NCI-H446 (cell line): ENCODE measurements at places on chromosomes 3 and 15.
A peak's percentile ranks its signal among the peaks of the same experiment; 100 is the strongest.

- DNase-seq: no peak
These were observed 34.8 kb upstream of the FILIP1L start for GRCh38 chr3:100149130-100149529.

DNA sequence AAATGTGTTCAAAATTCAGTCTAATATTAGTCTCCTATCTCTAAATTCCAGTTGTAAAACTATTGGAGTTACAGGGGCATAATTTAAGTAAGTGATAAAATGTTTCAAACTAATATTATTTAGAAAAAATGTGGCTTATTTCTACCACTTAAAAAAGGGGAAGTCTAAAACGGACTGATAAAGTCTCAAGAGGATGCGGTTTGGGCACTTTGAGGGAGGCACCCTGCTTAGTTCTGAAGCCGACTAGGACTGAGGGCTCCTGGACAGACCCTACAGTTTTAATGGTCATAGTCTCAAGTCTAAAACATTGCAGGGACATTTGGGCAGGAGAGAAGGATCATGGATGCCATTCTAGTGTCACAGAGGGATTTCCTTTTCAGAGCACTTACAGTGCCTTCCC lies 566.3 kb downstream of the NR2F2 start:
- DNase-seq: no peak

DNA sequence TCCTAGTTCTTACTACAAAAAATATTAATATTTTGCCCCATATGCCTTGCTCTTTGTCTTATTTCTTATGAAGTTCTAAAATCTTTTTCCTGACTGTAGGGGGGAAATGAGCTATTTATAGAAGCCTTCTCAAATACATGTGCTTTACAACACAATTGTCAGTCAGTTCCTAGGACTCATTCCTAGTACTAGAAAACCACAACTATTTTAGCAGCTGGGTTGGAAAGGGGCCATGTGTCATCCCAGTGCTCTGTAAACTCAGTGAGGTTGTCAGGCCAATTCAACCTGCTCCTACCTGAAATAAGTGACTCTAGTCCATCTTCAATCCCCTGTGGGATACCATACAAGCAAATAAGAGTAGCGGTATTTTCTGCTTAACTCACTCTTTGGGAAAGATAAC lies 153.8 kb downstream of the ULK4 start:
- no peak for DNase-seq

- no peak for DNase-seq
These were observed 330.7 kb downstream of the FHIT start for GRCh38 chr3:60920519-60920918.

GRCh38 chr15:85329561-85330422 lies 50.6 kb upstream of the AKAP13 start:
- DNase-seq: no peak

DNA sequence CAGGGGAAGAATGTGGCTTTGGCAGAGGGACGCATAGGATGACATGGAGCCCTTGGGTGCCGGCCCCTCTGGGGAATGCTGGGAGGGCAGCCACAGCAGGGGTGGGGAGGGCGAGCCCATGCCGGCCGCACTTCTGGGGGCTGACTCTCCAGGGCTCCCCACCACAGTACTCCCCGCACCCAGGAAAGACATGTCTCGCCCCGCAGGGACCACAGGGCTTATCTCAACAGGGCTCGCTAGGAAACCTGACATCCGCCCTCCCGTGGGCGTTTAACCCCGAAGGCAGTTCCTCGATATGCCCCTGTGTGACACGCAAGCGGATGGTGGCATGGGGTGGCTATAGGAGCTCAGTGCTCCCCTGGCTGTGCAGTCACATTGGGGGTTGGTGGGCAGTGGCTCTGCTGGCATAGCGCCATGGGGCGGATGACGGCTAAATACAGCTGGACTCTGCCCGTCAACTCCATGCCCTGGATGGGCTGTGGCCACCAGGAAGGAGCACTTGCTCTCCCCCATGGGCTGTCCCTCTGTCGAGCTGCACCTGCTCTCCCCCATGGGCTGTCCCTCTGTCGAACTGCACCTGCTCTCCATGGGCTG lies 141.4 kb downstream of the ADAMTS17 start:
- no peak for DNase-seq

DNA sequence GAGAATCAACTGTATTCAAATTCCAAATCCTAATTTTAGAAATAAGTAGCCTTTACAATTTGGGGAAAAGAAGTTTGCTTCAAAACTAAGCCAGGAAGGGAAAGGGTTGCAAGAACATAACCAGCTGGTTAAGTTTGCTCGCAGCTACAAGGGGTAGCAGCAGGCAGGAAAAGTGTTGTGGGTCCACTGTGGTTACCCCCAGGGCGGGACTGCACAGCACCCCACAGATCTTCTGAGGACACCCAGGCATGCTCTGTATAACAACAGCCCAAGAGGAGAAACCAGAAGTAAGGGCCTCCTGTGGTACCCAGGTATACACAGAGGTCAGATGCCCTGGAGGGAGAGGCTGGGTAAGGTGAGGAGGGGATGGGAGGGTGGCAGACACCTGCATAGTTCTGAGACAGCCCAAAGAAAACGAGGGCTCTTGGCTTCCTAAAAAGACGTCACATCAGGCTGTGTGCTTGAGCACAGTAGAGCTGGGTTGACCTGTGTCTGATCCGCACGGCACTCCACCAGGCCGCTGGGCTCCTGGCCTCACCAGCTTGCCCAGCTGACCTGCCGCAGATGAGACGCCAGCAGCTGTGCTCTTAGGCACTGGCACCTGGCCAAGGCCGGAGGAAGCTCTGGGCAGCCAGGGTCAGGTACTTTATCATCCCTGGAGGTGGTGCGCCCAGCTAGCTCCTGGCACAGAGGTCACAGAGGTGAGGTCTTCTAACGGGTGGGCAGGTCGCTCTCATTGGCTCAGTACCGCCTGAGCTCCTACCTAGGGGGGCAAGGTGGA lies 81.8 kb upstream of the SNRPA1 start:
- no peak for DNase-seq

- DNase-seq: no peak
These were observed 1.0 kb upstream of the HTR3D start for GRCh38 chr3:184030536-184030935.

GRCh38 chr3:128382221-128382807 lies 84.4 kb downstream of the DNAJB8 start:
- peak; percentile 61 for DNase-seq

DNA sequence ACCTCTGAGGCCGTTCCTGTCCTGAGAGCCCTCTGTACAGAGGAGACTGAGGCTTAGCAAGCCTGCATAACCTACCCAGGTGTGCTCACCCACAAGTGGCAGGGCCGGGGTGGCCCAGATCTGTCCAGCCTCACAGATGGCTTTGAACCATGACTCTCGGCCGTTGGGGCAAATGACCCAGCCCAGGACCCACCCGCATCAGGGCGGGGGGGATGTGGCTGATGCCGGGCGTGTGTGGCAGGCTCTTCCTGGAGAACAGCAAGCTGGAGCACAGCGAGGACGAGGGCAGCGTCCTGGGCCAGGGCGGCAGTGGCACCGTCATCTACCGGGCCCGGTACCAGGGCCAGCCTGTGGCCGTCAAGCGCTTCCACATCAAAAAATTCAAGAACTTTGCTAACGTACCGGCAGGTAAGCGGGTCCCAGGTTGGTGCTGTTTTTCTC lies 133.5 kb downstream of the LRRK1 start:
- no peak for DNase-seq

- DNase-seq: no peak
These were observed 13.2 kb upstream of the TMEM158 start for GRCh38 chr3:45239254-45239653.

GRCh38 chr3:101379658-101380376 lies 59.4 kb upstream of the IMPG2 start:
- no peak for DNase-seq

GRCh38 chr3:186182850-186183249 lies 74.0 kb upstream of the ETV5 start:
- no peak for DNase-seq

- DNase-seq: no peak
These were observed 24.8 kb upstream of the RIOX2 start for GRCh38 chr3:97996988-97997387.

- no peak for DNase-seq
These were observed 51.1 kb downstream of the AQP9 start for GRCh38 chr15:58189148-58189811.

DNA sequence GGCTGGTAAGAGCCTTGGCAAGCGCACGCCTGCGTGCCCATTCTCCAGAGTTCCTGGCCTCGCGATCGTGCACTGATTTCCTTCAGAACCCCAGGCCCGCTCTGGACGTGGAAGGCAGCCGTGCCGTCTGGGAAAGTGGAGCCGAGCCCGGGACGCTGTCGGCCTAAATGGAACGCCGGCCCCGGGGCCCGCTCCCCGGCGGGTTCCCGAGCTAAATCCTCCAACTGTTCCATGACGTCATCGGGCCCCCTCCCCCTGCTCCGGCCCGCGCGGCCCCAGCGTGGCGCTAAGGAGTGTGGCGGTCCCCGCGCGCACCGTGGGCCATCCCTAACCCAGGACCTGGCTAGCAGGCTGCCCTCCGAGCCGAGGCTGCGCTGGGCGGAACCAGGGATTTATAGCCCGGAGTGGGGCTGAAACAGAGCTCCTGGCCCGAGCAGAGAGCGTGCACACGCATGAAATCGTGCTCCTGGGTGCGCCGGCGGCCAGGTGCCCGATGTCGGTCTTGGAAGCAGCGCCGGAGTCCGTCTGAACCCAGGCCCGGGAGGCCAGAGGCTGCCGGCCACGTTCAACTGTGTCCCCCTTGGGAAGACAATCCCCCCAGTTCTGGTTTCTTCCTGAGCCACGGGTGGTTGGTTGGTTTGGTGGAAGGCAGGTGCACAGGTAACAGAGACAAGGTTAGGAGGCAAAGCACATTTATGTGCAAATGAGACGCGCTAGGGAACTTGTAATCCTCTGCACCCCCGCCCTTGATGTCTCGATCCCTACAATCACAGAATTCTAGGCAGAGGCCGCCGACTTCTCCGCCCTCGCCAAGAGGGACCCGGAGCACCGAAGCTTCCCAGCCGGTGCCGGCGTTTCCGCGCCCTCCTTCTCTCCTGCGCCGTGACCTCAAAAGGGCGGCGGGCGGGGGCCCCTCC lies 84.9 kb upstream of the ETV5 start:
- no peak for DNase-seq

- no peak for DNase-seq
These were observed 264.5 kb upstream of the RASGRP1 start for GRCh38 chr15:38829086-38829485.
